Omental fat pad (tissue), 4 donors: ENCODE measurements at places on chromosomes 1 and 21.
A peak's percentile ranks its signal among the peaks of the same experiment; 100 is the strongest.

DNA sequence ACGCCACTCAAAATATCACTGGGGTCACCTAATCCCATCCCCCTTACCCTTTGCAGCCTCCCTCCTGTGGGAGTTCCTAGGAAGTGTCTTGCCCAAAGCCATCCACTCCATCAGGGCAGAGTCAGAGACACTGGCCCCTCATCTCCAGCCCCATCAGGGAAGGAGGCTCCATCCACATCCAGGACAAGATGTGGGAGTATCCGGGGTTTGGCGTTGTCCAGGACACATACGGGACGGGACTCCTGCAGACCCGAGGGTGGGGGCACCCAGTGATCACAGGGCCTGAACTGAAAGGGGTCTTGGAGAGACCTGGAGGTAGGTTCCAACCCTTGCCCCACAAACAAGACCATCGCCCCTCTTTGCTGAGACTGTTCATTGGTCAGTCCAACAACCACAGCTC lies 348.2 kb downstream of the MATN1 start:
- DNase-seq, result no peak

GRCh38 chr1:229164836-229165735 lies 105.8 kb upstream of the RAB4A start:
- DNase-seq, result no peak

DNA sequence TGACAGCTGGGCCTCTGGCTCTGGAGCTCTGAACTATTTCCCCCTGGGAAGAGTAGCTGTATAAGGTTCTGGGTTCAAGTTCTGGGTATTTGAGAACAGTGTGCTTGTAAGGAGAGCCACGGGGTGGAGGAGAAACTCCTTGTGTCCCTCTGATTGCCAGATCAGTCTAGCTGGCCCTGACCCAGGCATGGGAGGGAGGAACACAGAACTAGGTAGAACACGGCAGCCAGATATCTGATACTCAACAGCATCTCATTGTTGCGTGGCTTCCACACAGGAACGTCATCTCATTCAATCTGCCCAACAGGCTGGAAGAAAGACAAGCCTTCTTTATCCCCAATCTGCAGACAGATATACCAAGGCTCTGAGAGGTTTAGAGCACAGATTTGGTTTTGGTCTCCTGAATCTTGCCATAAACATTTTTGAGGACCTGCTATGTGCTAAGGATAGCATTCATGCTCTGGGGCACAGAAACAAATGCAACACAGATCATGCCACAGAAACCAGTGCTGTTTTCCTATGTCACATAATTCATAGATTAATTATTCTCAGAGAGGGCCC lies 83.8 kb downstream of the PLXNA2 start:
- no peak for DNase-seq

GRCh38 chr1:183841950-183842794 lies 37.3 kb downstream of the RGL1 start:
- DNase-seq, result no peak

GRCh38 chr1:219460896-219461815 lies 151.7 kb downstream of the ZC3H11B start:
- DNase-seq, result no peak

GRCh38 chr1:84726593-84727499 lies 36.6 kb upstream of the SSX2IP start:
- DNase-seq, result no peak

DNA sequence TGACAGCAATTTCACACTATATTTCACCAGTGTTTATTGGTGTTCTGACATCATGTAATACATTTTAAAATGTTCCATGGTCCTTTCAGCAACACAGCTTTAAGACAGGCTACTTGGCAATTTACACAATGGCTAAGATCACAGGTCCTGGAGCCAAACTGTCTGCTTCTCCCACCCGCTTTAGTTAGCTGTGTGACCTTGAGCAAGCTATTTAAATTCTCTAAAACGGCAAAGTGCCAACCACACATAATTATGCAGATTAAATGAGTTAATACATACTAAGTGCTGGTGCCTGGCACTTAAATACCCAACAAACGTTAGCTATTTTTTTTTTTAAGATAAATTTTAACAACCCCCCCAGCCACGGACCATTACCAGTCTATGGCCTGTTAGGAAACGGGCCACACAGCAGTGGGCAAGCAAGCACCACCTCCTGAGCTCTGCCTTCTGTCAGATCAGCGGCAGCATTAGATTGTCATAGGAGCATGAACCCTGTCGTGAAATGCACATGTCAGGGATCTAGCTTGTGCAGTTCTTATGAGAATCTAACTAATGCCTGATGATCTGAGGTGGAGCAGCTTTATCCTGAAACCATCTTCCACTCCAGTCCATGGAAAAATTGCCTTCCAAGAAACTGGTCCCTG lies 26.9 kb downstream of the SOD1 start:
- no peak for DNase-seq

DNA sequence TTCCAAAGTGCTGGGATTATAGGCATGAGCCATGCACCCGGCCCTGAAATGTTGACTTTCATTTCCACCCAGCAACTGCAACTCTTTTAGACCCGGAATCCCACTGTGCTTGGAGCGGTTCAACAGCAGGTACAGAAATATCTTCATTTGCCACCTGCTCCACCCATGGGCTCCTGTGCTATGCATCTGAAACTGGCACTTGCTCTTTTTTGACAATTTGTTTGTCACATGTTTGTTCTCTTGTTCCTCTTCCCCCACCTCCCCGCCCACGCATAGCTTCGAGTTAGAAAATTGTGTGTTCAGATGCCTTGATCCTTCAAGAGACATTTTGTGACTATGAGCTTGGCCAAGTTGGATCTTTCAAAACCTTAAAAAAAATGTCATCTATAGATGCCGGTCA lies 2.4 kb upstream of the IFNLR1 start:
- DNase-seq, result no peak

DNA sequence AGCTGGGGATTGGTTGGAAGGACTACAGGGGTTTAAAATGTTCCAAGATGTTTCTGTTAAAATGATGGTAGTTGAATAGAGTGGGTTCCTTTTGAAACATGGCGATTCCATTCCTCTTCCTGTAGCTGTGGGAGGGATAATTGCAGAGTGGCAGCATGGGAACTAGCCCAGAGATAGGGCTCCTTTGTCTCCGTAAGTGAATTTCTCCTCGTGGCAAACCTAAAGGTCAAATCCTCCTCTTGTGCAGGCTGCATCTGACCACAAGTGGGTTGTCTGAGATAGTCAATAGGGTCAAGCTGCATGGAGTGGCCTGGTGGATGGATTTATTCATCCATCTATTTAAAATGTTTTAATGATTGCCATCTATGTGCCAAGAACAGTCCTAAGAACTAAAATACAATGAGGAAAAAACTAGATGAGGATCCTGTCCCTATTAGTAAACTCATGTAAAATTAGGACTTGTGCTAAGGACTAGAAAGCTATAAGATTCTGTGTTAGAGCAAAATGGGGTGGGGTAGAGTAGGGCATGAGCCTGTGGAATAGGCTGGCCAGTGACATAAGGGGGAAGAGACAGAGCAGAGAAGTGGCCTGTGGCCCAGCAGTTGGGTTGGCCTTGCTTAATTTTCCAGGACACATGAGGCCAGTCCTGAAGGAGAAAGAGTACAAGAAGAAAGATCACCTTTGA lies 89.1 kb upstream of the IVNS1ABP start:
- no peak for DNase-seq

GRCh38 chr1:9825093-9826074 lies 1.6 kb upstream of the CLSTN1 start:
- DNase-seq, result peak; percentile 44

DNA sequence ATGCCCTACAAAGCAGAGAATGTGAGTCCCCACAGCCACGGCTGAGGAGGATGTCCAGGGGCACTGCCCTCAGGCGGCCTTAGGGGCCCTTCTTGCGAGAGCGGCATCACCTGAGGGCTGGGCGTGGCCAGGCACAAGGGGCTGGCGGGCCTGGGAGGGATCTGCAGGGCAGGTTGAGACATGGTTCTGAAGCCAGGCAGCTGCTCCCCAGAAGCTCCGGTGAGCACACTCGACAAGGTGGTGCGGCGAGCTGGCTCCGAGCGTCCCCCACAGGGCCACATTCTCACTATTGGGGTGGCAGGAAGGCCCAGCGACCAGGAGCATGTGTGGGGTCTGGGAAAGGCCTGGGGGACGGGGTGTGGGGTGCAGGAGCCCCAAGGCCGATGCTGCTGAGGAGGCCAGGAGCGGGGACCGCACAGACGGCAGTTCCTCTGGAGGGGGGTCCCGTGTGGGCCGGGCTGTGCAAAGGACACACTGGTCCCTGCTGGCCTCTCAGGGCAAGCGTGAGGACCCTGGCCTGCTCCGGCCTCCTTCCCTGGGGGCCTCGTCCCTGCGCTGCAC lies 47.2 kb downstream of the MORN1 start:
- DNase-seq, result no peak
